ENCODE measurements at places on chromosomes 6 and 20.

DNA sequence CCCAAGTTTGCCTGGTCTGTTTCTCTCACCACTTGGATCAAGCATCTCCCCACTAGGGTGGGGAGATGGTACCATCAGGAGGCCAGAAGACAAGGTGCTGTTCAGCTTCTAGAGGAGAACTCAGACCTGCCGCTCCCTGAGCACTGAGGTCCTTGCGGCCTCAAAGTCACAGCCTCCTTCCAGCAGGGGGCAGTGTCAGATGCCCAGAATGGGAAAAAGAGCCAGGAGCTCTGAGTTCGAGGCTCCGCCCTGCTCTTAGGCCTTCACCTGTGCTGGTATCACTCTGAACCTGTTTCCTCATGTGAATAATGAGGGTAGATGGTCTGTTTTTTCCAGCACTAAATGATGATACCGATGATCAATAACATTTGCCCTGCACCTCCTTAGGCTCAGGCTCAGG lies 68.7 kb downstream of the TOX2 start:
- DNase-seq, result no peak

- DNase-seq, result no peak
Measured at GRCh38 chr6:20335872-20336271, 65.8 kb upstream of the E2F3 start.

- DNase-seq, result no peak
Measured at GRCh38 chr6:148177589-148178233, 164.9 kb upstream of the SASH1 start.

GRCh38 chr20:52179331-52180179 lies 12.0 kb downstream of the ZFP64 start:
- no peak for DNase-seq

GRCh38 chr6:112660626-112661025 lies 313.5 kb downstream of the RFPL4B start:
- DNase-seq, result no peak

GRCh38 chr6:129748901-129749748 lies 39.1 kb upstream of the ARHGAP18 start:
- DNase-seq, result no peak

DNA sequence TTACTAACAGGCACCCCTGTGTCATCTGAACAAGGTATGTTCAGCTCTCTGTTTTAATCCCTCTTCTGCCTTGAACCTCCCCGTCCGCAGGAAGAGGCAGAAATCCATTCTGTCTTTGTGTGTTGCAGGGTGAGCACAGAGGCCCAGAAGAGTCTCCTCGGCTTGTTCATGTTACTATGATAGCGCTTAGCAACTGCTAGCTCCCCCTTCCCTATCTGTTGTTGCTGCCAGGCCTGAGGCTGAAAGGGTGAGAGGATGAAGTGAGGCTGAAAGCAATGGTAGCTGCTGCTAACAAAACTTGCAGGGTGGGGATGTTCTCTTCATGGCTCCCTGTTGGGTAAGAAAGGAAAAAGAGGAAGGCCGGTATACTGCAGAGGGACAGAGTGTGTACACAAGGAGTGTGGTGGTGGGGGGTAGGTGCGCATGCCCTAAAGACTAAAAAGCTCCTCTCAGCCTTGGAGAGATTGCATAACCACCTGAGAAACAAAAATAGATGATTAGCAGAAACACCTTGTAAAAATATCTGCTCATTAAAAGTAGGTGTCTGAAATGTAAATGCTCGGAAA lies 55.2 kb upstream of the CITED2 start:
- DNase-seq, result no peak

Data from activated CD4-positive, CD25-positive, alpha-beta regulatory T cell treated with anti-CD3 and anti-CD28 coated beads, Interleukin-2, amount 50 U/mL, for 16 hours (primary cell).